NCI-H524 treated with DMSO at 0.1 percent for 48 hours (cell line): ENCODE measurements at places on chromosomes 13 and 19.

GRCh38 chr19:821231-821824 lies 427 bp downstream of the PLPPR3 start:
- no peak for DNase-seq

- DNase-seq: no peak
Observed at GRCh38 chr13:58583966-58584365, 952.4 kb downstream of the PCDH17 start.

DNA sequence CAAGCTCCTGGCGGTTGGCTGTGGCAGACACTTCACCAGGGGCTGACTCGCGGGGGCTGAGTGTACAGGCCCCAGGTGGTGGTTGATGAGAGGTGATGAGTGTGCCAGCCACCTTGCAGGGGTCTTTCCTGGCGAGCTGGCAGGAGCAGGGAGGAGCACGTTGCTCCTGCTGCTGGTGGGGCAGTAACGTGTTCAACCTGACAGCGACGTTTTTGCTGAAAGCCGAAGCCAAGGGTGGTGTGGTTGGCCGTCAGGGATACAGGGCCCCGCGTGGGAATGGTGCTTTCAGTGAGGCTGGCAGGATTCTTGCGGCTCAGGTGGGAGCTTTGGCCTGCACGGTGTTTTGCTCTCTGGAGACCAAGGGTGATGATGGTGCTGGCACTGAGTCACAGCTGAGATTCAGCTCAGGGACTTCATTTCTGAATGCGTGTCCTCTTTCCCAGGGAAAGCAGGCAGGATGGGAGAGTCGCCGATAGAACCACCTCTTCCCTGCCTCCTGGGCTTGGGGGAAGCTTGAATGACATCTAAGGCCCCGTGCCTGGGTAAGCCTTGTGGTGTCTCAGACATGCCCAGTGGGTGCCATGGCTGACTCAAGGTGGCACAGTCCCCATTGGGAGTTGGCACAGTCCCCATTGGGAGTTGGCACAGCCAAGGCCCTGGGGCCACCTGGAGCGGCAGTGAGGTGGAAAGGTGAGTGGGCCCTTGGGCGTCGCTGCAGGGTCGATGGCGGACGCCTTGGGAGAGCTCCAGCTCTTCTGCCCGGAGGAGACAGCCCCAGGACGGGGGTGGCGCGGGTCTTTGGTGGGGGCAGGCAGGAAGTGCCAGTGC lies 8.8 kb downstream of the DAZAP1 start:
- no peak for DNase-seq

DNA sequence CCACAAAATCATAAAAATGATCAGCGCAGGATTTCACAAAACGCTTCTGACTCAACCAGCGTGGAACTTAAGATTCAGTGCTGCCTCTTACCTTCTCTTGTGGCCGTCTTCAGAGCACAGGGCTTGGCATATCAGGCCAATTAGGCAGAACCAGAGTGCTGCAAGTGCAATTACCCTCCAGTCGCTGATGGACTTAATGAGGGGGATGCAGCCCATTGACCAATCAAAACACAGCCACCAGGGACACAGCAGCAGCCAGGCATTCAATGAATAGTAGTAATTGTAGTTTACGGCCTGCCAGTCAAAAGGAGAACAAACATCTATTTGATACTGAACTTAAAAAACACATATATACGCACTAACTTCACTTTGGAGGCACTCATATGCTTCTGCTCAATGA lies 38.2 kb downstream of the TMTC4 start:
- DNase-seq: no peak

DNA sequence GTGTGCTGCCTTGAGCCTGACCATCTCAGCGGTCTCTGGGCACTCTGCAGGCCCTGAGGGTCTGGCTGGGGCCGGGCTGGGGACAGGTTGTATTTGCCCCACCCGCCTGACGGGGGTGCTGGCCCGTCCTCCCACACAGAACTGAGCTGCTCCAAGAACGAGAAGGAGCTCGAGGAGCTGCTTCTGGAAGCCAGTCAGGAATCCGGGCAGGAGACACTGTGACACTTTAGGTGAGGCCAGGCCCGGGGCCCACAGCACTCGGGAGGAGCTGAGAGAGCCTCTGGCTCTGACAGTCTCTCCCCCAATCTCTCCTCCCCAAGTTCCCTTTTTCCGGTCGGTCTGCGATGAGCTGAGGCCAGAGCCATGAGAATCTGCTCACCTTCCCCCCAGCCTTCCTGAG lies 14.5 kb downstream of the NKPD1 start:
- no peak for DNase-seq

DNA sequence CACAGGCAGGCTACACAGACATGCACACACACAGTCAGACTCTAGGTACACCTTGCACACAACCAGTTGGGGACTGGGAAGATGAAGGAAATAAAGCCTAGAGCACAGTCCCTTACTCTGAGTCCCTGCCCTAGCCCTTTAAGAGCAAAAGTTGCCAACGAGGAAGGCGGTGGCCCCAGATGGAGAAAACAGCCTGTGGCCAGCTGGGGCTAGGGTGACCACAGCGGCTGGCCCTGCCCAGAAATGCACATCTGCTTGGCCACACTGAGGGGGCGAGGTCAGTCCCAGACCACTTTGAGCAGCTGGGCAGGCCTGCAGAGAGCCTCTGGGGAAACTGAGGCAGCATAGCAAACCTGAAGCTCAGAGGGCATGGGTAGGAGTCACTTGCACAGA lies 52.3 kb downstream of the PTPRS start:
- DNase-seq: no peak

- no peak for DNase-seq
Observed at GRCh38 chr19:17869114-17869608, 2.6 kb upstream of the SLC5A5 start.

DNA sequence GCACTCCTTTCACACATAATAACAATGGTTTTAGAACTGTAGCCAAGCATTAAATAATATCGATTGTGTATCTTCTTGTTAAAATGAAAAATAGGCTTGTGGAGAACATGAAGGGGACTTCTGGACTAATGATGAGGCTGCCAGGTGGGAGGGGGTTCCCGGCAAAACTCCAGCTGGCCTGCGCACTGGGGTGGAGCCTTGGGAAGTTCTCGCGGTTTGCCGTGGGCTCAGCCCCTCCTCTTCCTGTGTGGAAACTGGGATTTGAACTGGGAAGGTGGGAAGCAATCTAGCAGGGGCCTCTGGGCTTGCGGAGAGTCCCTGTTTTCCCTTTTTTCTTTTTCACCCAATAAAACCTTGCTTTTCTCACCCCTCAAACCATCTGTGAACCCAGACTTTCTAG lies 113.7 kb upstream of the SLITRK1 start:
- DNase-seq: no peak
